ENCODE measurements at places on chromosomes 11 and 22.
A peak's percentile ranks its signal among the peaks of the same experiment; 100 is the strongest.

GRCh38 chr11:78840623-78841022 is 266.0 kb upstream of the NARS2 start:
- no peak for DNase-seq

- no peak for DNase-seq
These were observed 2.5 kb upstream of the LMO2 start for GRCh38 chr11:33894398-33894746.

GRCh38 chr11:43021466-43021865 is 290.3 kb upstream of the API5 start:
- peak; percentile 54 for DNase-seq

DNA sequence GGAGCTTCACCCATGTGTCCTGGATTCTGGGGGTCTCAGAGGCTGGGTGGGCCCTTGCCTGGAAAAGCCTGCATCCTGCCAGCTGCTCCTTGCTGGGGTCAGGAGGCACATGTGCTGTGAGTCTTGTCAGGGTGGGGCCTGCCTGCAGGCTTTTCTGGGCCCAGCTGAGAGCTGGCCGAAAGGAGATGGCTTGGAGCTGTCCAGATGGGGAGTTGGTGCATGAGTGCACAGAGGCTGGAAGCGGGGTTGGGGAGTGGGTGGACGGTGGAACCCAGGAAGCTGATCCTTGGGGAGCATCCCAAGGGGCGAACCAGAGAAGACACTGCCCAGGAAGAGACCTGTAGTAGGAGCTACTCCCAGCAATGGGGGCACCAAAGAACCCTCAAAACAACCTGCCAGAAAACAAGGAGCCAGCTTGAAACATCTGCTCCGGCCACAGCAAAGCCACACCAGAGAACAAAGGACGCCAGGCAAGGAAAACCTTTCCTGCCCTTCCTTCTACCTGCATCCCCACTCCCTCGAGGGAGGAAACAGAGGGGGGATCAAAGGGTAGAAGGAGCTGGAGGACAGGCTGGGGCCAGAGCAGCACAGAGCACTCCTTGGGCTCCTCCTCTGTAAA is 8.2 kb upstream of the KCTD17 start:
- no peak for DNase-seq

DNA sequence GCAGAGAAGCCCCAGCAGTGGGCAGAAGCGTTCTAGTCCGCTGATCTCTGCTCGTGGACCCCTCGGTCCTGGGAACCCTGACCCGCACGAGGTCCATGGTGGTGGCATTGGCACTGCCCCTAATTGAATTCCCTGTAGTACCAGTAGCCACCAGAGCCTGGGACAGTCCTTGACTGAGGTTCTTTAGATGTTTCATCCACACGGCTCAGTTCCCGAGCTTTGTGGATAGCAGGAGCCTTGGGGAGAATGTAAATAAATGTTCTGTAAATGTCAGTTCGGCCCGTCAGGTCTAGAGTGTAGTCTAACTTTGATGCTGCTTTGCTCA is 39.4 kb upstream of the SEPTIN5 start:
- DNase-seq, result no peak

GRCh38 chr11:93236741-93237675 is 39.2 kb upstream of the SLC36A4 start:
- peak; percentile 4 for DNase-seq

- DNase-seq, result no peak
These were observed 188.0 kb downstream of the MAML2 start for GRCh38 chr11:96154802-96155520.

DNA sequence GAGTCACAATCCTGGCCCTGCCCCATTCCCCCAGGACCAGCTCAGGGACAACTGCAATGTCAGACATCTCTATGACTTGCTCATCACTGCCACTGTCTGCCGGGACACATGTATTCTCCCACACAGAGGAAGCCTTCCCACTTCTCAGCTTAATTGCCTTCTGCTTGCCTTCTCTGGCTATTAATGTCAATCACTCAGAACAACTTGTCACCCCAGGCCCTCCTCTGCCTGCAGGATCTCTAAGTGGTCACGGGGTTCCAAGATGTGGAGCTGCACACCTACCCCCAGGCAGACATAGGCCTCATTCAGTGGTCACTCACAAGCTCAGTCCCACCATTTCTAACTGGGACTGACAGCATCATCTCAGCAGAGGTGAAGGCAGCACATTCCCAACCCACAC is 15.1 kb downstream of the PLEKHA7 start:
- DNase-seq, result no peak

GRCh38 chr11:67117672-67118180 is 1.3 kb upstream of the KDM2A start:
- peak; percentile 60 for DNase-seq

DNA sequence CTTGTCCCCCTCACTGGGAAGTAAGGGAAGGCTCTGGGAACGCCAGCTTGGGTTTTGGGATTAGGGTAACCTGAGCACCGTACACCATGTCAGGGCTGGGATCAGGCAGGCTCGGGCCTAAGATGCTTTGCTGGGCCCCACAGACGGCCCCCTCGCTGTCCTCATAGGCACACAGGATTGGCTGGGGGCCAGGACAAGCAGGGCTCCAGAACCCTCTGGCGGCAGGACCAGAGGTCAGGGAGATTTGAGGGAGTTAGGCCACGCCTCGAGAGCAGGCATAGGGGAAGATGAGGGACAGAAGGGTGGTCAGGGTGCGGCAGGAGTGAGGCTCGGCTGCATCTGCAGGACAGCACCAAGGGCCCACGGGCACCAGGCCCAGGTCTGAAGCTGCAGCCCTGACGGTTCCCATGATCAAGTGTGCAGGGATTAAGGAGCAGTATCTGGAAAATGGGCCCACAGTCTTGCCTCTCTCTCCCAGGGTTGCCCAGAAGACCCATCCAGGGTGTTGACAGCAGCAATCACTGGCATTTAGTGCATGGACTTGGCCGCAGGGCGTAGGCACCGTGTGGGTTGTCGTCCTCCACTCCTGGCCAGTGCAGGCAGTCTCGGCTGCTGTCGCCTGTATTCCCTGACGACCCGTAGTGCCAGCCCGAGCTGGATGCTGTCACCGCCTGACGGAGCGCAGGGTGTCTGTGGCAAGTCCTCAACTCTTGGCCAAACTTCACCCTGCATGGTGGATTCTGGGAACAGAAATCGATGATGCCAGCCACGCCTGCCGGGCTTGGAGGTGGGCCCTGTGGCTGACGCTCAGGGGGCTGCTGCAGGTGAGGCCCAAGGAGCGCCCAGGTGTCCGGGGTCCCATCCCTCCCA is 15.7 kb upstream of the GNB1L start:
- DNase-seq, result no peak

DNA sequence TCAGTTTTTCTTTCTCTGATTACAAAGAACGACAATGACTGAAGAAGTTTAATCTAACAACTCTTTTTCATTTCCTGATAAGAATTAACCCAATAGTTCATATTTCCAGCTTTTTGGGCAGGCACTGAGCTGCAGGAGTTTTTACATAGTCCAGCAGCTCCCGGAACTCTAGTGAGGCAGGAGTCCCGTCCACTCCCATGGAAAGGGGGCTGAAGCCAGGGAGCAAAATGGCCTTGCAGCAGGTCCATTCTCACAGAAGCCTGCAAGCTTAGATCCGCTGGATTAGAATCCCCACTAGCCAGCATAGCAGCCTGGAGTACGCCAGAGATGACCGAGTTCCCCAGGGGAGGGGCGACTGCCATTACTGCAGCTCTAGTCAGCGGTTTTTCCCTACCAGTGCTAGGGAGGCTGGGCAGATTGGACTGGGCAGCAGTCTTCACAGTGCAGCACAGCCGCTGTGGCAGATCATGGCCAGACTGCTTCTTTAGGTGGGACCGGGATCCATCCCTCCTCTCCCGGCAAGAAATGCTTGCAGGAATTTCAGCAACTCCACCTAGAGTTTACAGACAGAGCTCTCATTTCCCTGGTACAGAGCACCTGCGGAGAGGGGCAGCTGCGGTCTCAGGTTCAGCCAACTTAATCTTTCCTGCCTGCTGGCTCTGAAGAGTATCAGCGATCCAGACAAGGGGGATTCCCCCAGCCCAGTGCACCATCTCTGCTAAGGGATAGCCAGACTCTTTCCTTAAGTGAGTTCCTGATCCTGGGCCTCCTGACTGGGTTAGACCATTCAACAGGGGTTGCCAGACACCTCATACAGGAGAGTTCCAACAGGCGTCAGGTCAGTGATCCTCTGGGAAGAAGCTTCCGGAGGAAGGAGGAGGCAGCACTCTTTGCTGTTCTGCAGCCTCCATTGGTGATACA is 742 bp upstream of the CASP4 start:
- no peak for DNase-seq

GRCh38 chr11:72468289-72468688 is 34.0 kb upstream of the CLPB start:
- DNase-seq, result no peak

GRCh38 chr22:29306835-29307595 is 565 bp downstream of the GAS2L1 start:
- peak; percentile 55 for DNase-seq

- DNase-seq, result no peak
These were observed 76.9 kb downstream of the TENM4 start for GRCh38 chr11:79363861-79364378.

DNA sequence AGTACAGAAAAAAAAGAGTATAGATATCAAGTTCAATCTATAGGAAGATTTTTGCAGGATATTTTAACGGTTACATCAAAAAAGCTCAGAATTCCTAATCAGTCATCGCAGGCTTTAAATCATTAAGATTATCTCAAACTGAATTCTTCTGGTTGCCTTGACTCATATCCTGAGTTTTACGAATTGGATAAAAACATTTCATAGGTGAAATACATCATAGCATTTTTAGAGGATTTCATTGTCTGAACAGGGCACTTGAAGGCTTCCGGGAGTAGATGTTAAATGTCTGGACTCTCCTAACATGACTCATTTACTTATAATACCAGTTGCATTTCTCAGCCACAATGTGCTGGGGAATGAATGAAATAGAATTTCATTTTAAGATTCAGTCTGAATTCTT is 2216.6 kb upstream of the RAG2 start:
- no peak for DNase-seq

DNA sequence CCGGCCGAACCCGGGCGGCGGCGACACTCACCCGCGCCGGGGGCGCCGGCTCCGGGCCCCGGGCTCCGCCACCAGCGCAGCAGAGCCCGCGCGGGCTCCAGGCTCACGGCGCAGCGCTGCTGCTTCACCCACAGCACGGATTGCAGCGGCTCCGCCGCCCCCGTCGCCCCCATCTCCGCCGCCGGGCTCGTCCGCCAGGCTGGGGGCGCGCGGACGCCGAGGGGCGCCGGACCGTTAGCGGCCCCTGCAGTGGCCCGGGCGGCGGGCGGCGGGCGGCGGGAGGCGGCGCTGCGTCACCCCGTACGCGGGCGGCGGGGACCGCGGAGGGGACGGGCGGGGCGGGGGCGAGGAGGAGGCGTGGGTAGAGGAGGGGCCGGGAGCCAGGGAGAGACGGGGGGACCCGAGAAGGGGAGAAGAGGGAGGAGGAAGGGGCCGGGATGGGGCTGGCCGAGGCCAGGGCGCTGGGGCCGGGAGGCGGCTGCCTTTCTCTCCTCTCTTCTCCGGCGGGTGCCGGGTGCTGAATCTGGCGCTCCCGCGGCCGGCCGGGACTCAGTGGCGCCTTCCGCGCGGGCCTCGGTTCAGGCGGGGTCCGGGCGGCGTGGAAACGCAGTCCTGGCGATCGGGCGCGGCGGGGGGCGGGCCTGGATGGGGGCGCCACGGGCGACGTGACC is at the start of gene CERK:
Gene CERK, minus strand, starts transcription at position 277 of the 671 bp plus-strand sequence. Its CDS starts 104 bp downstream, at position 173.
- DNase-seq, result peak; percentile 44
